A549 (cell line): ENCODE measurements at places on chromosomes 3 and 15. TPM values are rescaled to one million over a fixed set of nuclear protein-coding genes. Genes with fewer than 3 reads are reported as not detected.

Gene BNC1
- polyA plus RNA-seq: 0.22 to 0.43 TPM (median 0.28 TPM) in 3 replicates

Gene CCDC80
- polyA plus RNA-seq: 111 to 168 TPM (median 148 TPM) in 3 replicates

- DNase-seq: no peak
These were observed 129.8 kb downstream of the MEGF11 start for GRCh38 chr15:66123799-66124198.

GRCh38 chr3:12098400-12098799 is 60.3 kb downstream of the TIMP4 start:
- DNase-seq: no peak

GRCh38 chr3:128267541-128267940 is 114.3 kb downstream of the EEFSEC start:
- no peak for DNase-seq

- DNase-seq: no peak
These were observed 2.3 kb upstream of the FEM1B start for GRCh38 chr15:68275165-68275746.

GRCh38 chr3:16825617-16826204 is 59.0 kb upstream of the PLCL2 start:
- no peak for DNase-seq

DNA sequence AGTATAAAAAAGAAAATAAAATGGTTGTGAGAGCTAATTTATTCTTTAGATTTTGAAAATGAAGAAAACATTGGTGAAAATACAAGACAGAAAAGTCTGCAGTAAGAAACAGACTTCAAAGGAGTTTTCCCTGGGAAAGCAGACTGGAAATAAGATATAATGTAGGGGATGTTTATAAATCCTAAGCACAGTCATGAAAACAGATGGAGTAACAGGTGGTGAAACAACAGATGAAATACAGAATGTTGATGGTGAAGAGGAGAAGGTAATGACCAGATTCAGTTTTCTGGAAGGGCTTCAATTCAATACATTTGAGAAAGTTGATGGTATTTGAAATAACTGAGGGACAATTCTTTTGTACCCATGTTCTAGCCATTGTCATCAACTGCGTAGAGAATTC is 353.9 kb downstream of the CHL1 start:
- DNase-seq: no peak
